ENCODE measurements at places on chromosomes 6 and 20. TPM values are rescaled to one million over a fixed set of nuclear protein-coding genes. Genes with fewer than 3 reads are reported as not detected.

DNA sequence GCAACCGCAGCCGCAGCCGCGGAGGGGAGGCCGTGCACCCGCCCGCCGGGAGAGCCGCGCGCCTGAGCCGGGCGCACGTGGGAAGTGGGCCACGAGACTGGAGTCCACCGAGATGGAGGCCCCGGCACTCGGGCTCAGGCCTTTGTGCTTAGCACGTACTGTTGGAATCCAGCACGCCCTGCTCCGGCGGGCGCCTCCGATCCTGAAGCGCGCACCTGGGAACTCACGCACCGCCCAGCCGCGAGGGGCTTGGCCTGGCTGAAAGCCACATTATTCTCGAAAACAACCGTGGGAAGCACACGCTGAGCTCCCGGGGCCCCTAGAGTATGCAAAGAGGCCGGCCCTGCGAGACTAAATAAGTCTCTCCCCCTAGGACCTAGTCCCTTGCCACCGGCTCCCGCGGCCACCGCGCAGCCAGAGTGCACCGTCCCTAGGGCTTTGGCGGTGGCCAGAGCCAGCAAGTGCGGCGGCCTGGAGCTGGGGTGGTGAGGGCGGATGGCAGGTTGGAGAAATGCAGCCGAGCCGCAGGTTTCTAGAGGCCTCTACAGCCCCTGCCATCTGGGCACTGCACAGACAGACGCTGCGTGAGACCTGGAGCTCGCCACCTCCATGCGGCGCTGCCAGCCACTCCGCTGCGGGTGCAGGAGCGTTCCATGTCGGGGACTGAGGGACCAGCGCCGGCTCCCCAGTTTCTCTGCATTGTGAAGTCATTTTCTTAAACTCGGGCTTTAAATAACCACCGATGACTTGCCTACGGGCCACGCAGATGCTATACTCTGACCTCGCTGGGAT is 42.0 kb upstream of the LY86 start:
- DNase-seq, result peak; percentile 51

The CDSN gene
- 0.54 TPM for total RNA-seq

- DNase-seq, result no peak
These were observed 154.6 kb downstream of the CDKAL1 start for GRCh38 chr6:20688710-20689500.

- no peak for DNase-seq
These were observed 78.4 kb downstream of the NDUFAF5 start for GRCh38 chr20:13863244-13863643.

DNA sequence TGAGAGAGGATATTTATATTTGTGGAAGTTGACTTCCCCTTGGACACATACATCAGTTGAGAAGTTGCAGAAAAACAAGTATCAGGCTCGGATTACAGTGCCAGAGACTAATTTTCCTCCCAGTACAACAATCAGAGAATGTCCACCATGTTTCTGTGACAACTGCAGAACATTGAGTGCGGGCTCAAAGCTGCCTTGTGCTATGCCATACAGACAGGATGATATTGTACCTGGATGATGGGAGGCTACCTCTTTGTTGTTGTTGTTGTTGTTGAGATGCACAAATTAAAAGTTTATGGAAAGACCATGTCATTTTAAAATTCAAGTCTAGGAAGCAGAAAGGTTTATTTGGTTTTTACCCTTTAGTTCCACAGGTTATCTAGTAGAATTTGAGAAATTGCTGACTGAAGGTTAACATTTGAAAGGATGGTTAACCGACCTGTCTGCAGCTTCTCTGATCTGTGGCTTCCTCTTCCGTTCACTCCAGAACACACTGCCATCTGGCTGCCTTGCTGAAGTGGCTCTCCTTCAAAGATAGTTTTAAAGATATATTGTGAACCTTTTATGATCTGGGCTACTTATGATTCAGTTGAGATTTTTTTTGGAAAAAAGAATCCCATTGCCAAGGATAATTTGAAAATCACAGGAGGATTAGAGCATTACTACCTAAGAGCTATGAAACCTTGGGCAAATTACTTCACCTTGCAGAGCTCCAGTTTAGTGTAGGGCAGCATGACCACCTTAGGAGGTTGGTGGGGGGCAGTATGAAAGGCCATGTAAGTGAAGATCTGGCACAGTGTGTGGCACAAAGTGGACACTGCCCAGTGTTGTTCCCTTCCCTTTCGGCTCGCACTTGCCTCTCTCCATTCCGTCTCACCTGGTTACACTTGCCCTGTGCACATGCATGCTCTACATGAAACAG is 15.9 kb downstream of the TMEM200A start:
- DNase-seq, result no peak

GRCh38 chr6:28865401-28866204 is 58.2 kb downstream of the TRIM27 start:
- no peak for DNase-seq

DNA sequence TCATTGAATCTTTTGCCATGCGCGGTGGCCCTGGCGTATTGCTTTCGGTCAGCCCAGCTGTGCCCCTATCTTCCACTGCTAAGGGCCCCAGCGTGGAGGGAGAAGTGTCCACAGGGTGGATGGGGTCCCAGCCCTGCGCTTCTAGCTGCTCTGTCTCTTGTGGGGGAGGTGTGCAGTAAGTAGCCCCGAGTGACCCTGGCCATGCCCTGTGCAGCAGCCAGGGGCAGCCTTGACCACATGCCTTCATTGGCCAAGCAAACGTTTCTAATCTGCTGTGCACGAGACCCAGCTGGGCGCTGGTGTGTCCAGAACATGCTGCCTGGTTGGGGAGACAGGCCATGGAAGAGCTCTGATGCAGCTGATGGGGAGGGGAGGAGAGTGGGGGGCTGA is 13.6 kb downstream of the TMEM181 start:
- peak; percentile 34 for DNase-seq

The EPHA7 gene
- 6.6 TPM for total RNA-seq

DNA sequence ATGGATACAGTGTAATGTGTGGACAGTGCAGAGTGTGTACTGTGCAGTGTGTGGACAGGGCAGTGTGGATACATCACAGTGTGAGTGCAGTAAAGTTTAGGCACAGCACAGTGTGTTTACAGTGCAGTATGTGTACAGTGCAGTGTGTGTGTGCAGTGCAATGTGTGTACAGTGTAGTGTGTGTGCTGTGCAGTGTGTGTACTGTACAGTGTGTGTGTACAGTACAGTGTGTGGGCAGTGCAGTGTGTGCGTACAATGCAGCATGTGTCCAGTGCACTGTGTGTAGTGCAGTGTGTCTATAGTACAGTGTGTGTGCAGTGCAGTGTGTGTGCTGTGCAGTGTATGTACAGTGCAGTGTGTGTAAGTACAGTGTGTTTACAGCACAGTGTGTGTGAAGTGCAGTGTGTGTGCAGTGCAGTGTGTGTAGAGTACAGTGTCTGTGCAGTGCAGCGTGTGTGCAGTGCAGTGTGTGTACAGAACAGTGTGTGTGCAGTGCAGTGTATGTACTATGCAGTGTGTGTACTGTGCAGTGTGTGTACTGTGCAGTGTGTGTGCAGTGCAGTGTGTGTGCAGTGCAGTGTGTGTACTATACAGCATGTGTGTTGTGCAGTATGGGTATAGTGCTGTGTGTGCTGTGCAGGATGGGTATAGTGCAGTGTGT is 385.2 kb downstream of the KIF16B start:
- no peak for DNase-seq

- DNase-seq, result no peak
These were observed 148.0 kb upstream of the ZNF217 start for GRCh38 chr20:53741726-53742028.

DNA sequence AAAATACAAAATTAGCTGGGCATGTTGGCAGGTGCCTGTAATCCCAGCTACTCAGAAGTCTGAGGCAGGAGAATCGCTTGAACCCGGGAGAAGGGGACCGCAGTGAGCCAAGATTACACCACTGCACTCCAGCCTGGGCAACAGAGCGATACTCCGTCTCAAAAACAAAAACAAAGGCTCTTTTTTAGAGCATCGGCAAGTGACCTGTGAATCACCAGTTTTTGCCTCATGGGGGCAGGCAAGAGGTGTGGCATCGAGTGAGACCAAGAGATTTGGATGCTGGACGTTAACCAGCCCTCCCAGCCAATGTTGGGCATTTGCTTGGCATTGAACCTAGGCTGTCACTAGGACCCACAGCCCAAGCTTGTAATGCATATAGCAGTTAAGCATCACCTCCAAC is 14.6 kb upstream of the CDK5RAP1 start:
- peak; percentile 49 for DNase-seq

The GPR63 gene
- 4.1 TPM for total RNA-seq

The NELFCD gene
- 62.5 TPM for total RNA-seq

The TPMT gene
- total RNA-seq, result 16.3 TPM

DNA sequence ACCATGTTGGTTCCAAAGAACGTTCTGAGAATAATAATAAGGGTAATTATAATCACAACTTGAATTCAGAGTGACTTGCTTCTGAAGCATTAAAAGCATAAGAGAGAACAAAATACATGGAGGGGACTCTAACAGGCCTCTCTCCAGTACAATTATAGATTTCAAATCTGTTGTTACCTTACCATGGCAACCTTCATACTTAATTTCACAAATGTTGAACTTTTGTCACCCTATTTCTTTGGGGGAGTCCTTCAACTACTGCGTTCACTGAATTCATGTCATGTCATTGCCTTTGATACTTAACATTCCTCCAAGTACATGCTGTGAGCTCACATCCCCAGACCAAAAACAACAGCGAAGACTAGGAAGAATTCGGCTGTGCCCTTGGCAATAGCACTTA is 104.0 kb downstream of the MKKS start:
- DNase-seq, result no peak

DNA sequence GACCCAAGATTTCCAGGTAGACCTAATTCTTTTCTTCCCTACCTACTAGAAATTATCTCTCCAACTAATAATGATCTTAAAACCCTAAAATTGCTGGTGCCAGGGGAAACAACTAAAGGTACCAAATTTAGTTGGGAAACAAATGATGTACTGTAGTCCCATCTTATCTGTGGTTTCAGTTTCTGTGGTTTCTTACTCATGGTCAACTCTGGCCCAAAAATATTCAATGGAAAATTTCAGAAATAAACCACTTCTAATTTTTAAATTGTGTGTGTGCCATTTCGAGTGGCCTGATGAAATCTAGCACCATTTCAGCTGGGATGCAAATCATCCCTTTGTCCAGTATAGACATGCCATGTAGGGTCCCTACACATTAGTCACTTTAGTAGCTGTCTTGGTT is 475.2 kb upstream of the EPHA7 start:
- DNase-seq, result no peak

DNA sequence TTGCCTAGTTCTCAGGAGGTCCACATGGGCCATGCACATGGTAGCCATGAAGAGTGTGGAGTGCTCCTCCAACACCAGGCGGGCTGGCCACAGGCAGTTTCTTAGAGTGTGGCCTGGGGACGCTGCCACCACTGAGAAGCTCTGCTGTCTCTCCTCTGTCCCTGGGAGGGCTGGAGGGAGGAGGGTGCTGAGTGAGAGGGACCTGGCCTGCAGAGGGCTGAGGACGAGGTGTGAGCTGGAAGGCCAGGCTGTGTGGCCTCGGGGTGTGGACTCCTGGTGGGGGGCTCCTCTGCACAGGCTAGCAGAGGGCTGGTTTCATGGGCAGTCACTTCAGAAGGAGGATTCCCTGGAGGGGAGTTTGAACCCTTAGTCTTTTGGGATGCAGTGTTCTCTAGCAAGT is 39.7 kb downstream of the SYNJ2 start:
- DNase-seq, result no peak

DNA sequence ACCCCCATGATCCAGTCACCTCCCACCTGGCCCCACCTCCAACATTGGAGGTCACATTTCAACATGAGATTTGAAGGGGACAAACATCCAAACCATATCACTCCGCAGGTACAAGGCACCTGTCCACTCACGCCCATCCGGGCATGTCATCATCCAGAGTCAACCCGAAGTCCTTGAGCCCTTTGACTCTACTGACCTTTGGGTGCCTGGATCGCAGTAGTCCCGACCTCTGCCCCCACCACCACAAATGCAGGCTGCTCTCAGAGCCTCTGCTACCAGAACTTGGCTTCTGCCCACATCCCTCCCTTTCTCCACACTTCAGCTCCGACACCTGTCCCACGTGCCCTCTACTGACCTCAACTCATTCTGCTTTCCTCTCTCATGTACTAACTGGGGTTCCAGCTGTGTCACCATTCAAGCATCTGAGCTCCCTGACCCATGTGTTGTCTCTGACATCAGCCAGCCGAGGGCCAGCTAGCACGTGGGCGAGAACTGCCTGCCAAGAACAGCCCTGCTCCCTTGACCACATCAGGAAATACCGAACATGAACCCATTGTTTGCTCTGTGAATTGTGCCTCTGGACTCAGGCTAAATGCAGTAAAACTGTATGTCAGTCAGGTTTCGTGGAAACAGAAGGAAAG is 498.3 kb upstream of the SULF2 start:
- DNase-seq, result peak; percentile 61

GRCh38 chr6:33429750-33430052 is 9.8 kb downstream of the SYNGAP1 start:
- no peak for DNase-seq

GRCh38 chr6:42688281-42688680 is 34.1 kb downstream of the PRPH2 start:
- DNase-seq, result no peak

GRCh38 chr6:139839506-139840156 is 465.2 kb upstream of the CITED2 start:
- peak; percentile 56 for DNase-seq

The PAQR8 gene
- total RNA-seq, result 186 TPM

The FOXO3 gene
- 49.7 TPM for total RNA-seq

DNA sequence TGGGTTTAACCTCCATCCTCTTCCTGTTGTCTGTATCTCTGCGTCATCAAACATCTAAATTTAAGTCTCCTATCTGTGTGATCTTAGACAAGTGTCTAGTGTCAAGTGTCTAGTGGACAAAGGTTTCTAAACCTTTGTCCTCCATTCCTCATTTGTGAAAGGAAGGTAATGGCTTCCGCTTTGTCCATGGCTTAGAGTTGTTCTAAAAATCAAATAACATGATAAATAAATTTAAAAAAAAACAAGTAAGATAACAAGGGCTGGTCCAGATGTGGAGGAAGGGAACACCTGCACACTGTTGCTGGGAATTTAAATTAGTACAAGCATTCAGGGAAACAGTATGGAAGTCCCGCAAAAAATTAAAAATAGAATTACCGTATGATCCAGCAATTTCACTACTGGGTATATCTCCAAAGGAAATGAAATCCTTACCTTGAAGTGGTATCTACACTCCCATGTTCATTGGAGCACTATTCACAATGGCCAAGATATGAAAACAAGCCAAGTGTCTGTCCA is 17.6 kb upstream of the SERPINB1 start:
- no peak for DNase-seq

The GPR31 gene
- total RNA-seq, result not detected

- no peak for DNase-seq
These were observed 129.4 kb downstream of the MAP7 start for GRCh38 chr6:136420853-136421252.

GRCh38 chr6:108699290-108700041 is 138.7 kb downstream of the FOXO3 start:
- DNase-seq, result no peak

- DNase-seq, result no peak
These were observed 466.1 kb downstream of the CDKAL1 start for GRCh38 chr6:21000331-21000801.

The FNDC11 gene
- total RNA-seq, result not detected

DNA sequence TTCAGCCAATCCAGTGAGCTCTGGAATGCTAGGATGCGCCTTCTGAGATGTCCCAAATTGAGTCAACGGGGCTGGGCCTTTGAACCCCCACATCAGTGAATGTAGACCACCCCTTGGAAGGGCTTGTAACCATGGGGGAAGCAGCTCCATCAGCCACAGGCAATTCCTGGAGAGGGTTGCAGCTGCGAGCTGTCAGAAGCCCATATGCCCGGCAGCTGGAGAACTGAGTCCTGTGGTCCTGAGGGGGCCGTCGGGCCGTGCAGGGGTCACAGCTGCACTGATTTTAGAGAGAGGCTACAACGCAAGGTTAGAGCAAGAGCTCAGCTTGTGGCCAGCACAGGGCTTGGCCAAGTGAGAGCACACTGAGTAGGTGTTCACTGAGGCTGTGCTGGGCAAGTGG is 121.3 kb downstream of the TOX2 start:
- no peak for DNase-seq

The CCM2L gene
- total RNA-seq, result 2.4 TPM

Data from Peyer's patch (tissue), 4 donors.